ENCODE measurements at places on chromosomes 5 and 9. TPM values are rescaled to one million over a fixed set of nuclear protein-coding genes. Genes with fewer than 3 reads are reported as not detected.

- DNase-seq, result no peak
Measured at GRCh38 chr5:148790545-148791333, 35.7 kb upstream of the ADRB2 start.

DNA sequence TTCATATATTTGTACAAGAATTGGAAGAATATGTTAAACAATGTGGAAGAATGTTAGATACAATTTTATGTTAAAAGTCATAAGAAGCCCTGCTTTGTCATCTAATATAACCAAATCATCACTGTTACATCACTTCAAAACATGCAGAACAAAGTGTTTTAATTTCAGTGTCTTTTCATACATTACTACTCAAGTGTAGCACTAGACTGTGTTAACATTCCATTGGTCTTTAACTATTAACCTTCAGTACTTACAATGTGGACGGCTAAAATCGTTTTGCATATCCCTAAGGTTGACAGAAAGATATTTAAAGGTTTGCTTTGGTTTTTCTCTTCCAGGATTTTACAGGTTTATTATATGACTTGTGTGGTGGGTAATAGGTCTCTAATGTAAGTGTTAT, 50.9 kb downstream of the VCAN start:
- DNase-seq, result no peak

DNA sequence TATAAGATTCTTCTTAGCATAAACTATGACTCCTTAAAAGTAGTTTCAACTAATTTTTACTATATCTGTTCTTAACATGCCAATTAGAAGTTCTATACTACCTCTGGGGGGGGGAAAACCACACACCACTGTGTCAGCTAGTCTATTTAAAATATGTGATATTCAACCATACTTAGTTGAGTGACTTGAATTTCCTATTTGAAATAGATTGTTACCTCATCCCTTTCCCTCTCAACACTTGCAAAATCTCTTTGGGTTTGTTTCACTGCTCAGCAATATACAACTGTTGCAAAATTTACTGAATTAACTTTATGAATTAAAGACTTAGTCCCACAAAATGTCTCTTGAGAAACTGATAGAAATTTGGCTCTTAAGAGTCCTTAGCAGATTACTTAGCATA, 151.1 kb upstream of the POU5F2 start:
- DNase-seq, result no peak

GRCh38 chr9:134192311-134192950, 28.1 kb upstream of the RNU6ATAC start:
- DNase-seq, result no peak

- no peak for DNase-seq
Measured at GRCh38 chr5:159002171-159002570, 97.5 kb downstream of the EBF1 start.

DNA sequence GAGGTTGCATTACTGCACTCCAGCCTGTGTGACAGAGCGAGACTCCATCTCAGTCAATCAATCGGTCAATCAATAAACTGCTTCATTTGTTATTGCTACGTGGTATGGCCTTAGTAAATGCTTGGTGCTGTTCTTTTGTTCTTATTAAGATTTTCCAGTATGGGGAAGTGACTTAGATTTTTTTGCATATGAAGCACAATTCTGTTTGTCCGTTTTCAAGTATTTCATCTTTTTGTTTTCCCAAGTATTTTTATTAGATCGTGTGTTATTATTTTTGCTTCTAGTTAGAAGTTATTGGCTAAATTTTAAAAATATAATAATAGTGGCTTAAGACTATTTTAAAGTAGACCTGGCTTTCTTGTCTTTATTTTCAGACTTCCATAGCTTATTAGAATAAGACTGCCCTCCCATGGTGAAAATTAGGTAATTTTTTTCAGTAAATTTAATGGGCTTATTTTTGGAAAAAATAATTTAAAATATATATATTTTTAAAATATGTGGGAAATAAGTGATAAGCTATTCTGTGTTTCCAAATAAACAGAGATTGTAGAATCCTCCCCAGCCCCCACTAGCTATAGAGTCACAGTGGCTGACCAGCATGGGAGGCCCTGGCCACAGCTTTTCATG, 14.7 kb upstream of the OMD start:
- DNase-seq, result no peak

DNA sequence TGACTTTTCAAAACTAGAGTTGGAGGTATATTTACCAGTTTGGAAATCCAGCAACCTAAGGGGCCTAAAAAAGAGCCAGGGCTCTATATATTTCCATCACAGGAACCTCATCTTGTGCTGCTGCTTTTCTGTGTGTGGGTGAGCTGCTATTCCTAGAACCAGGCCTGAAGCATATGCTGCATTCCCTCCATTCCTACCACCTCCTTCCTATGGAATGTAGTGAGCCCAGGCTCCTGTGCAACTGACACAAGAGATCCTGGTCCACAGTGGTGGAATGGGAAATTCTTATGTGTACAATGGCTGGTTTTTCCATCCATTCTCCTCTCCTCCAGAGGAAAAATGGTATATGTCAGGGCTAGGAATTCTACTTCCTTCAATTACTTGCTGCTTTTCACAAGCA, 39.1 kb downstream of the SPEF2 start:
- no peak for DNase-seq

DNA sequence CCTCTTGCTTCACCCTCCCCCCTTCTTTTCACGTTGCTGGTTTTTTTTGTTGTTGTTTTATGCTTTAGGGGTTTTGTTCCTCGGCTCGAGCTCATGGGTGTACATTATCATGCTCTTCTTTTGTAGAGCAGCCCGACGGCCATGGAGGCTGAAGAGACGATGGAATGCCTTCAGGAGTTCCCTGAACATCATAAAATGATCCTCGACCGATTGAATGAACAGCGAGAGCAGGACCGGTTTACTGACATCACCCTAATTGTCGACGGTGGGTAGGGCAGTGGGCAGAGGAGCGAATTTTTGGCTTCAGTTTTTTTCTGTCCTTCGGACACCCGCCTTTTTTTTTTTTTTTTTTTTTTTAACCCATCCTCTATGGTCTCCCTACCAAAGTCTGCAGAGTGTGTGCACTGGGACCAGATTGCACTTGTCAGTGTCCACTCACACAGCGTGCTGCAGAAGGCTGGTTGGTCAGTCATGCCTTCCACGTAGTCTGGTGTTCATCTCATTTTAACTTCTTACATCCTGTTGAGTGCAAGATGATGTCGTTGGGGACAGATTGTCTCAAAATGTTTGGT, 1.3 kb downstream of the ZNF131 start:
- peak; percentile 28 for DNase-seq

DNA sequence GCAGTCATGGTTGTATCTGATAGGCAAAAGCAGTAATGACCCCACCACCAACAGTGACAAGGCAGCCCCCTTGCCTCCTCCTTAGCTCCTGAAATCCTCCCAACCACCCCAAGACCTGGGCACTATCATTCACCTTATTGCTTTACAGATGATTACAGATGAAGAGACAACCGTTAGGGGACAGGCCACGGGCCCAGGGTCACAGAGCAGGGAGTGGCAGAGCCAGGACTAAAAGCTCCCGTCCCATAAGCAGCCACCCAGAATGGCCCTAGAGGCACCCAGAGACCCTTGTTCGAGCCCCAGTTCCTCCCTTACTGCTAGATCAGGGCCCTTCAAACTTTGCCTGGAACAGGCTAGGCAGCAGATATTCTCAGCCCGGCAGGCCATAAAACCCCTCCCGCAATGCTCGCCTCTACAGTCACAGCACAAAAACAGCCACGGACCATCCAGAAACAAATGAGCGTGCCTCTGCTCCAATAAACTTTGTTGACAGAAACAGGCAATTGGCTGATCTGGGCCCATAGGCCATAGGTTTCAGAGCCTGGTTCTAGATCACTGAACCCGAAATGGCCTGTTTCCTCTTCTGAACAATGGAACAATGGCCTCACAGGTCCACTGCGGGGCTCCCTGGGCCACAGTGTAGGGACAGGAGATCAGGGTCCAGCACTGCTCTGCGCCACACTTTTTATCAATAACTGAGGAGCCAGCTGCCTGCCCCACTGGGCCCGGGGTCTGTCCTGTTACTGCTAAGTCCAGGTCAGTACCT, 67.0 kb downstream of the LRSAM1 start:
- no peak for DNase-seq

DNA sequence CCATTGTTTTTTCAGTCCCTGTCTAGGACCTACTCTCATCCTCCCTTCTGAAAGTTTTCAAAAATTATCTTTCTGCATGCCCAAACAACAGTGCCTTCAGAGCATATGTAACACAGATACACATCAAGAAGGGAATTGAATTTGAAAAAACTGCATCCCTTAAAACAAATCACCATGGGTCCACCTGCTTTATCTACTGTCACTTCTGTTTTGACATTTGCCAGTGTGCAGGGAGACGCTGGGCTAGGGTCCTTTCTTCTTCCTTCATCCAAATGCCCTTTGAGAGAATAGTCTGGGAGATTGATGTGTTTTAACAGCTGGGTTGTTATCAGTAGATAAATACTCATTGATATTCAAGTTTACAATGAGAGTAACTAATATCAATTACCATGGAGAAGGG, 1630.1 kb downstream of the MAT2B start:
- DNase-seq, result no peak

DNA sequence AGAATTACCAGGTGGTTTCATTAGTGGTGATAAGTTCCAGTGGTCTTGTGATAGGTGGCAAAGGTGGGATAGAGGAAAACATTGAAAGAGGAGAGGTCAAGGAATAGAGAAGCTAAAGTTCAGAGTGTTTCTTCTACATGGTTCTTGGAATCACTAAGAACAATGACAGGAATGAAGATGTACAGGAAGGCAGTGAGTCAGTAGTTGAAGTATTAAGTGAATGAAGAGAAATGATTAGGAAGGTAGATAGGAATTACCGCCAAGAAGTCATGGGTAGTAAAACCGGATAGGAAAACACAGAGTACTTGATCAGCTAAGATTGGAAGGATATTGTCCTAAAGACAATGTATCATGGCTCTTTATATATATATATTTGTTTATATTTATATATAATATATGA, 37.9 kb upstream of the RASA1 start:
- DNase-seq, result no peak

DNA sequence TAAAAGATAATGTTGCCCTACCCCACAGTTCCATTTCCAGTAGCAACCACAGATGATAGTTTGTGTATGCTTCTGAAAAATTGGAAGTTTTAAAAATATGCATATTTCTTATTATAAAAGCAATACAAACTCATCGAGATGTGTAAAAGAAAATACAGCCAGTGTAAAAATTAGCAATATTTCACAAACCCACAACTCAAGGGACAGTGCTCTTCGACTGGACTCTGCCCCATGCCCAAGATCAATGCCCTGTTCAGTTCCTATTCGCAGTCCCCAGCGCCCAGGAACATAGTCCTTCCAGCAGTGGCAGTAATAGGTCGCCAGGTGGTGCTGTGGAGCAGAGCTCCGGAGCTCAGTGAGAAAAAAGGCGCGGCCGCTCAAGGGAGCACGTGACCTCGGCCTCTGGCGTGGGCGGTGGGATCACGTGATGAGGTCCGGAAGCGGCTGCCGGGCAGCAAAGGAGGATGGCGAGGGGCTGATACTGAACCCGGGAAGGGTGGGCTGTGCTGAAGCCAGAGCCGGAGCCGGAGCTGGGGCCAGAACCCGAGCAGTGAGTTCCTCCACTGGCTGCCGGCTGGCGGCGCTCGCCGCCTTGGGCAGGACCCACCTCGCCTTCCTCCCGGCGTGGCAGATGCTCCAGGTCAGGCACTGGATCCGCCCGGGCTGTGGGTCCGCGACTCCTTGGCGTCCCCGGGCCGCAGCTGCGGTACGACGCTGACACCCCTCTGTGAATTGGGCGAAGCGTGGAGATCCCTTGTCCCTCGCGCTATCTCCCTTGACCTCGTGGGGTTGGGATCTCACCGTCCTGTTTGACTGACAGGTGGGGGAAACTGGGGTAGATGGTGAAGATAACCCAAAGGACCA, at the start of gene SLC36A1:
Gene SLC36A1, plus strand, starts transcription at position 430 of the 864 bp plus-strand sequence. CDS start 11,190 bp downstream, outside the sequence.
- peak; percentile 90 for DNase-seq

DNA sequence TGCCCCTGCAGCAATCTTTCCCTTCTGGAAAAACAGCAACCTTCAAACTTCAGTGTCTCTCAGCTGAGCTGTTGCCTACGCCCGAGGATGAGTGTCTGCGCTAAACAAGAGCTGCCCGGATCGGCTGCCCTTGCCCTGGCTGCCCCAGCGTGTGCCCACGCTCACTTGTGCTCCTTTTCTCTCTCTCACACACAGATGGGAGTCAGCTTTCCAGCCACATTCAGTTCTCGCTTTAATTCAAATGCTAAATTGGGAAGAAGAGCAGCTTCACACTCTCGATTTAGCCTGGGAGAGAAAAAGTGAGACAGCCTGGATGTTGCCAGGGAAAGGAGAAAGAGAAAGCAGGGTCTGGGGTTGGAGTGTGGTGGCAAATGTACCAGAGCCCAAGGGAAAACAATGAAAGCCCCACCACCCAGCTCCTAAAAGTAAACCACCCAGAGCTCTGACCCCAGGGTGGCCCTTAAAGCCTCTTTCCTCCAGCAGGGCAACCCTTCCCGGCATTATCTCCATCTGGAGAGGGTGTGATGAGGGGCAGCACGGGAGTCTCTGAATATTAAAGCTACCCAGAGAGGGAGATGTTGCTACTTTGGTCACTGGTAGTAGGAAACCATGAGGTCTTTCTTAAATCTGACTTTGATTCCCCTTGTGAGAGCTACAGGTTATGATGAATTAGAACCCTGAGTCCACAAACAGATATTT, 9.9 kb upstream of the EGR1 start:
- DNase-seq, result no peak

DNA sequence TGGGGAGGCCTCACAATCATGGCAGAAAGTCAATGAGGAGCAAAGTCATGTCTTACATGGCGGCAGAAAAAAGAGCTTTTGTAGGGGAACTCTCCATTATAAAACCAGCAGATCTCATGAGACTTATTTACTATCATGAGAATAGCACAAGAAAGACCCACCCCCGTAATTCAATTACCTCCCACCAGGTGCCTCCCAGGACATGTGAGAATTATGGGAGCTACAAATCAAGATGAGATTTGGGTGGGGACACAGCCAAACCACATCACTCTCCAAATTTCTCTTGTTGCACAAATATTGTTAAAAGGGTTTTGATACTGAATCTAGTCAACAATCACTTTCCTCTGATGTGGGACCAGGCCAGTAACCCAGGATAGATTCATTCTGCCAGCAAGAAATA, 1176.1 kb downstream of the CDH9 start:
- no peak for DNase-seq

DNA sequence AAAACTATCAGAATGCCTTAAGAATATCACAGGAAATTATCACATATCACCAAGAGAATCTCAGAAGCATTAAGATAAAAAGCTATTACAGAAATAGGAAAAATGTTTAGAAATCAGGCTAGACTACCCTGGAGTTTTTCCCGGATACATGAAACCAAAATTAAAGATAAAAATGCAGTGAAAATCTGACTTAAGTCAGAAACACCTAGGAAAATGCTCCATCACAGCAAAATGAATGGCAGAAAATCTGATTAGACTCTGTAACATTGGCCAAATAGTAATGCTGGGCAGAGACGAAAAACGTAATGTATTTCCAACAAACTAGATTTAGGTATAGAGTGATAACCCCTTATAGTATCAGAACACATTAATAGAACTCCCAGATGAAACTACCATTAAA, 1626.7 kb upstream of the C9orf72 start:
- no peak for DNase-seq

- DNase-seq, result no peak
Measured at GRCh38 chr5:129631961-129632360, 115.9 kb upstream of the MINAR2 start.

MEIKIN gene
- not detected for polyA plus RNA-seq

CCL19 gene
- not detected for polyA plus RNA-seq

TLX3 gene
- not detected for polyA plus RNA-seq

DNM1 gene
- 139 TPM for polyA plus RNA-seq

PTGS1 gene
- 1.0 TPM for polyA plus RNA-seq

ZDHHC11B gene
- polyA plus RNA-seq, result 1.0 TPM

LCNL1 gene
- 0.08 TPM for polyA plus RNA-seq

LCP2 gene
- not detected for polyA plus RNA-seq

PCDHA12 gene
- polyA plus RNA-seq, result 2.5 TPM

PCDHB10 gene
- polyA plus RNA-seq, result not detected

TNFSF8 gene
- not detected for polyA plus RNA-seq

Data from A549 (cell line).